AG10803 (cell line): ENCODE measurements at places on chromosomes 11 and 22.

DNA sequence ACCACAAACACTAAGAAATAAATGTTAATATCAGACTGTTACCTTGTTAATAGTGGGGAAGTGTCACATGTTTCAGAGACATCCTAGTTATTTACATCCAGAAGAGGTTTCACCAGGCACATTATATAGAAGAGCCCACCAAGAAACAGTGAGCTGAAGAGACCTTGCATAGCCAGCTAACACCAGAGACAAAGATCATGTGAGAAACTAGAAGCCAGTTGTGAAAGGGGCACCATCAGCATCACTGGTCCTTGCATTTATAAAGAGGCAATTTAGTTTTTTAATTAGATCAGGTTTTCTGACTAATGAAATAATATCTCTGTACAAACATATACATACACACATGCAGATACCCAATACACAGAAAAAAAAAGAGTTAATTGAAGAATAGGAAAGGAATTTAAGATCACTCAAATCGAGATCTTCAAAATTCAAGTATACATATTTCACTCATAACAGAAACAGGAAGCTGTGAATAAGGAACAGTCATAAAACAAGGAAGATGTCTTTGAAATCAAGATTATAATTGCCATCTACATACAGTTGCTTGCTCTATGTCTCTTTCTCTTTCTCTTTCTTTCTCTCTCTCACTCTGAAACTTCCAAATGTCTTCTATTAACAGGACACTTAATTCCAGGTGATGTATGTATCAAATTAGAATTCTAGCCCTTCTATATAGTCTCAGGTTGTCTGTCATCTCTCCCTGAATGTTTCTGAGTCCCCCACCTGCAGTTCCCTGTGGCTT, 348.7 kb downstream of the ETS1 start:
- no peak for DNase-seq

- no peak for DNase-seq
These were observed 27.3 kb upstream of the TMEM86A start for GRCh38 chr11:18671246-18671645.

GRCh38 chr22:17100621-17101020, 15.8 kb downstream of the IL17RA start:
- DNase-seq: no peak

GRCh38 chr11:81211050-81211449, 1522.6 kb downstream of the FAM181B start:
- DNase-seq: no peak

DNA sequence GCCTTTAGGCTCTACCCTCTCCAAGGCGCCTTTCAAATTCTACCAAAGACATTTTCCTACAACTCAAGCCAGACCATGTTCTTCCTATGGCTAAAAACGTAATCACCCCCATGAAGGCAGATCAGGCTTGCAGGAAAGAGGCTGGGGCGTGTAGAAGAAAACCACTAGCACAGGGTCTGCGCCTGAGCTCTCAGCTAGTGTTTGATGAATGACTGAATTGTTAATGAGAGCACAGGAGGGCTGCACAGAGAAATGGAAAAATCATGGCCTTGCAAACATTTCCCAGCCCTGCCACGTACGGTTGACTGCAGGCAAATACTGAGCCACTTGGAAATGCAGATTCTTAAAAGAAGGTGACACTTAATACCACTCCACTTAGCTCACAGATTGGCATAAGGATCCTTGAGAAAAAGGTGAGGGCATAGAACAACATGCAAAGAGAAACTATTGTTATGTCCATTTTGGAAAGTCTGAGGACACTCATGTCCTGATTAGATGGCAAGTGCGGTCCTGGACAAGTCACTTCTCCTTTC, 148.6 kb downstream of the NXPE2 start:
- no peak for DNase-seq

GRCh38 chr22:46370584-46371291, 35.2 kb downstream of the TRMU start:
- no peak for DNase-seq

GRCh38 chr11:114259551-114259983, 36.6 kb upstream of the NNMT start:
- no peak for DNase-seq

- no peak for DNase-seq
These were observed 34.7 kb downstream of the PRR14L start for GRCh38 chr22:31715147-31715778.

GRCh38 chr11:65780770-65781151, at the start of gene AP5B1:
Gene AP5B1 (minus strand): TSS chr11:65780976. CDS start chr11:65780591, 385 bp downstream.
- peak; percentile 49 for DNase-seq

GRCh38 chr22:36239150-36239400, 252 bp downstream of the APOL2 start:
- DNase-seq: no peak

GRCh38 chr11:102263379-102264003, 53.8 kb upstream of the BIRC3 start:
- no peak for DNase-seq

DNA sequence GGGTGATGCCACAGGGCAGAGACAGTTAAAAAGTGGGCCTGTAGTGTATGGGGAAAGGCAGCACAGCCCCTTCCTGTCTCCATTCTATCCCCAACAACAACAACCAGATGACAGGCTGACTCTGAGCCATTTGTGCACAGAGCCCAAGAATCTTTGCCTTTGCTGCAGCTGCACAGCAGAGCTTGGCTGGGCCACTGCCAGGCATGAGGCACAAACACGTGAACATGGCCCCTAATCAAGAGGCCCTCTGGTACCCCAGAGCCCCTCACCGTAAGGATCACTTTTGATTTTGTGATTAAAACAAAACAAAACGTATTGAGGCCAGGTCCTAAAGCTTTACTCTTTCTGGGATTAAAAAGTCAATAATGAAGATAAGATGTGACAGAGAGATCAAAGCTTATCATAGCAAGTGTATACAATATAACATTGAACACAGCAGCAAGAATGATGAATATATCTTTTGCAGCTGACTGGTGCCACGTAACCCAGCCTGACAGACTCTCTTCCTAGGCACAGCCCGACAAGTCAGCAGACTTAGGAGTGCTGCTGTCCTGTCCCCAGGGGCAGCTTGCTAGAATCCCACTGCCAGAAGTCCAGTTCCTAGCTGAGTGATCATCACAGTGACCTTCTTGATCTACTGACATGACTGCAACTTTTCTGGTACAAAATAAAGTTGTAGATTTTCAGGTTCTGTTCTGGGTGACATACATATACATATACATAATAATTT, 117.8 kb downstream of the SERGEF start:
- no peak for DNase-seq

DNA sequence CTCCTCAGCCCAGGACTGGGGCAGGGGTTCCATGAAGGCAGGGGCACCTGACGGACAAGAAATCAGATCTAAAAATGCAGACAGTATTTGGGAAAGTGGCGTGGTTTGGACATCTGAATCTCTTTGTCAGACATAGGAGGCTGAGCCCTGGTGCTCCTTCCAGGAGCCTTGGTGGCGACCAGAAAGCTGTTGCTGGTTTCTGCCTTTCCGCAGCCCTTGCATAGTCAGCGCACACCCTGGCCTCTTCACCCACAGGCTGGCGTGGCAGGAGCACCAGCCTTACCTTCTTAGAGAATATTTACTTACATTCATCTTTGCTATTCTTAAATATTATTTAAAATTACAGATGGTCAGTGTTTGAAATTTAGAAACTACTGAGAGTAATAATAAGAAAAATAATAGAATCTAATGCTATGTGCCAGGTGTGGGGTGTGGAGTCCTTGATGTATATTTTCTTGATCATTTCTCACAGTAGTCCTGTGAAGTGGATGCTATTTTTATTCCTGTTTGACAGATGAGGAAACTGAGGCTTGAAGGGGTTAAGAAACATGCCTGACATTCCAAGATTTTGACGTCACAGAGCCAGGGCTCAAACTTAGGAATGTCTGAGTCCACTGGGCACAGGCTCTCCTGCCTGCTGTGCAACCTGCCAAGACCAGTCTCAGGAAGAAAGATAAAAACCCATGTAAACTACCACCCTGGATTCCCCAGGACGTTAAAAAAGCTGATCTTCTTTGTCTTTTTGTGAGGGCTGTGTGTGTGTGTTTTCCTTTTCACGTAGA, 51.6 kb downstream of the TBC1D22A start:
- peak; percentile 76 for DNase-seq

DNA sequence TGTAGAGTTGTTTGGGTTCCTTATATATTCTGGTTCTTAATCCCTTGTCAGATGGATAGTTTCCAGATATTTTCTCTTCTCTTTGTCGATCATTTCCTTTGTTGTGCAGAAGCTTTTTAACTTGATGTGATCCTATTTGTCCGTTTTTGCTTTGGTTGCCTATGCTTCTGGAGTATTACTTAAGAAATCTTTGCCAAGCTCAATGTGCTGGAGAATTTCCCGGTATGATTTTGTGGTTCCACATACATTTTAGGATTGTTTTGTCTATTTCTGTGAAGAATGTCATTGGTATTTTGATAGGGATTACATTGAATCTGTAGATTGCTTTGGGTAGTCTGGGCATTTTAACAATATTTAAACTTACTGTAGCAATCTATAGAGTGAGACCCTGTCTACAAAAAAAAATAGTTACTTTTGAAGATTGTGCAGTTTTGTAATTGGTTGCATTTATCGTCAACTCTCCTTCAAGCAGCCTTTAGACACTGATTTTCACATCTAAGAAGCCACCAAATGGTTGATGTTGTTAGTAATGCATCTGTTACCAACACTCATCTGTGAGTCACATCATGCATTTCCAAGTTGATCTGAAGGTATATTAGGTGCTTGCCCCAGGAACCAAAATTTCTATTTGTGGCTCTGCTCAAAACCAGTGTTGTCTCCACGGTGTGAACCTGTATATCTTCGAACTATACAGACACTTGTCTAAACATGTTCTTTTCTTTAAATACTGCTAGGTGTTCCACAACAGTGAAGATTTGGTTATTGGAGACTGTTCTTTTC, 21.4 kb downstream of the XRCC6 start:
- peak; percentile 17 for DNase-seq

- no peak for DNase-seq
These were observed 5.4 kb downstream of the SEC14L2 start for GRCh38 chr22:30402028-30402765.

- no peak for DNase-seq
These were observed 947.7 kb upstream of the TENM4 start for GRCh38 chr11:80388536-80388935.

- peak; percentile 98 for DNase-seq
These were observed 9.3 kb downstream of the CD82 start for GRCh38 chr11:44574610-44575287.

GRCh38 chr11:8870411-8871170, 40.4 kb upstream of the AKIP1 start:
- DNase-seq: peak; percentile 74

DNA sequence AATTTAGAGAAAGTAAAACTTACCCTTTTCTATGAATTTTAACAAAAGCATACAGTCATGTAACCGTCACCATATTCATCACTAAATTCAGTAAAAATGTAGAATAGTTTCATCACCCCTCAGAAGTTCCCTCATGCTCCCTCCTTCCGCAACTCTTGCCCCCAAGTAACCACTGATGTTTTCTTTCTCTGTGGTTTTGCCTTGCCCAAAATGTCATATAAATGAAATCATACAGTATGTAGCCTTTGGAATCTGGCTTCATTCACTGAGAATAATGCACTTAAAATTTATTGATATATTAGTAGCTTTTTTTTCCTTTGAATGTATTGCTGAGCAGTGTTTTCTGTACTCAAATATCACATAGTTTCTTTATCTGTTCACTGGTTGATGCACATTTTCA, 60.1 kb downstream of the DCUN1D5 start:
- DNase-seq: peak; percentile 72

GRCh38 chr11:58676563-58677135, 54.2 kb downstream of the CNTF start:
- no peak for DNase-seq

DNA sequence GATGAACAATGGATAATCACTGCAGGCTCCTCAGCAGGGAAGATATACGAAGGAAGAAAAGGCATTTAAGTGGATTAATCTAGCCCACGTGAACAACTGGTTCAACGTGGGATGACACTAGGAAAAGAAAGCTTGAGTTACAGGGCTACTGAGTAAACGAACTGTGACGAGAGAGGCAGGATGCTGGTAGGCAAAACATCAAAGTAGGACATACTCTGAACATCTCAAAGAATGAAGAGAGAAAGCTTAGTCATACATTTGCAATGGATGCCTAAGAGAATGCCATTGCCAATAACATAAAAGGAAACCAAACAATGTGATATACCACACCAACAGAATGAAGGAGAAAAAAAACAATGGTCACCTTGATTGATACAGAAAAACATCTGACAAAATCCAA, 12.9 kb downstream of the USP28 start:
- DNase-seq: peak; percentile 18

- DNase-seq: no peak
These were observed 19.5 kb downstream of the TSKU start for GRCh38 chr11:76802621-76803020.

DNA sequence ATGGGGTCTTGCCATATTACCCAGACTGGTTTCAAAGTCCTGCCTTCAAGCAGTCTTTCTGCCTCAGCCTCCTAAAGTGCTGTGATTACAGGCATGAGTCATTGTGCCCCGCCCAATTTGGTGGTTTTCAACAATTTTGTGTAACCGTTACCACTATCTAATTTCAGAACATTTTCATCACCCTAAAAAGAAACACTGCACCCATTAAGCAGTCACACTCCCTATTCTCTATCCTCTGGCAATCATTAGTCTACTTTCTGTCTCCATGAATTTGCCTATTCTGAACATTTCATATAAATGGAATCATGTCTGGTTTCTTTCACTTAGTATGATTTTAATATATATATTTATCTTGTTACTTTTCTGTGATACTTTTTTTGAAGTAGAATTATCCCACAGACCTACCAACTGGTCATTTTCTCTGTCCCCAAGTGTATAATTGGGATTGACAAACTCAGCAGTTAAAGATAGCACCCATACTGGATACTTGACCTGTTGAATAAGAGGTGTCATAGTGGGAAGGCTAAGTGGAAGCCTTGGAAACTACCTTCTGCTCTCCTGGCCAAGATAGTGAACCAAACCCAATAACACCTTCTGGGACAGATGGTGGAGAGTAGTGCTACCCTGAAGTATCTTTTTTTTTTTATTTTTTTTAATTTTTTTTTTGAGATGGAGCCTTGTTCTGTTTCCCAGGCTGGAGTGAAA, 64.8 kb downstream of the STIM1 start:
- DNase-seq: peak; percentile 86

DNA sequence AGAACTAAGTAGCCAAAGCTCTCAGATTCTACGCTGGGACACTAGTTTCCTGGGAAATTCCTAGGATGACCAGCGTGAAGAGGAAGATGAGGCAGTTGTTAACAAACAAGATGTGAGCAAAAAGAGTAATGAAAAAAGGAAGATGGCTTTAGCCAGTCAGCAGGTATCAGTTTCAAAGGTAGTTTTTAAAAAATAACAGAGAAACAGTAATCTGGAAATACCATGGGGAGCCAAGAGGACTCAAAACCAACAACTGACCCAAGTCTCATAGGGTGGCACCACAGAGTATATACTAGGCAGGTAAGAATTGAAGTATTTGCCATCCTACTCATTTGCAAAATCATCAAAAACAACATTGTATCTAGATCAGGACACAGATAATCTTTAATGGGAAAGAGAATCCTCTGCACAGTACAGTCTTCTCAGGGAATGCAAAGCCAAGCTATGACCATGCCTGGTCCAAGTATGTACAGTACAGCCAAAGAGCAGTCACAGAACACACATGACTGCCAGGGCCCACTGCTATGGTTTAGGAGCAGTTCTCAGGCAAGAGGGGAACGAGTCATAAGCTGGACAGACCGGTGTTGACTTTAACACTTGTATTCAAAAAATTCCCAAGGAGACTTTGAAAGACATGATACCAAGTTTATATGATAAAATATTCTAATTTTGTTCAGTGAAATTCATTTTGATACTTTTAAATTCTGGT, 20.6 kb downstream of the MSANTD4 start:
- no peak for DNase-seq
